ENCODE measurements at places on chromosomes 12 and 14. TPM values are rescaled to one million over a fixed set of nuclear protein-coding genes. Genes with fewer than 3 reads are reported as not detected.

The SLC4A8 gene
- total RNA-seq, result 0.05 TPM

The CISTR gene
- total RNA-seq, result not detected

The CLEC9A gene
- total RNA-seq, result not detected

The LRIG3 gene
- 4.7 TPM for total RNA-seq

The COA8 gene
- total RNA-seq, result 64.2 TPM

The TEX22 gene
- total RNA-seq, result not detected

The INHBE gene
- total RNA-seq, result not detected
